ENCODE measurements at places on chromosomes 5 and 9.

DNA sequence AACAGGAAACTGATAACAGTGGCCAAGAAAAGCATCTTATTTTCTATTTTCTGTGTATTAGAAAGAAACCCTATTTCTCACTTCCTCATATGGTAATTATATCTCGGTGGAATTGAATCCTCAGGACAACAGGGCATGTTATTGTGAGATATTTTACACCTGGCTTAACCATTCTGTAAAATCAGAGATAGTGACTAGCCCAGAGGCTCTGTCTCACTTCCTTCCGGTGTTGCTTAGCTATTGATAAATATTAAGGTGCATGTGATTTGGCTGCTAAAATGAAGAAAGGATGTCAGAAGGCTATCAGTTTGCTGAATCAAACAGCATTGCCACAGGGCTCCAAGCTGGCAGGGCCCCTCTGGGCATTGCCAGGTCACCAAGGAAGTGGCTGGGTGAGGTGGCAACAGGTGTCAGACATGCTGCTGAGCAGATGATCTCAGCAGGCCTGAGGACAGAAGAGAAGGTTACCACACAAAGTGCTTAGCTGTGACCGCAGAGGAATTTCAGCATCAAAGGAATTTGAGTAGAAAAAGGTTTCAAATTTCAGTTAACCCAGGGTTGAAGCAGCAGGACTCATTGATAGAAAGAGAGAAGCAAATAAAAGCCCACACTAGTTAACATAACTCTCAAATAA is 330.7 kb downstream of the PDE4D start:
- DNase-seq: peak; percentile 76

DNA sequence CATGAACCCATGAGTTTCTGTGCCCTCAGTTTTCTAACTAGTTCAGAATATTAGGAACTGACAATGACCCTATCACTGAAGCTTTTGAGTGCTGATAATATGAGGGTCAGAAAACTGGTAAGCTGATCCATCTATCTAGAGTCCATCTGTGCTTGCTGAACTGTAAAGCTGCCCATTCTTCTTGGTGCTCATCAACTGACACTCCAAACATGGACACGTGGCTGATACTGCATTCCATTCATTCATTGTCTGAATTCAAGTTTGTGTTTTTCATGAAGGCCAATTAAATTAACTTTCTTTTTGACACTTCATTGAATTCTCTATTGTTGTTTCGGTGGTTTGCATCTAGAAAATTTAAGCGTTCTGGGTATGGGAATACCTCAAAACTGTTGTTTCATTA is 17.6 kb downstream of the NREP start:
- no peak for DNase-seq

DNA sequence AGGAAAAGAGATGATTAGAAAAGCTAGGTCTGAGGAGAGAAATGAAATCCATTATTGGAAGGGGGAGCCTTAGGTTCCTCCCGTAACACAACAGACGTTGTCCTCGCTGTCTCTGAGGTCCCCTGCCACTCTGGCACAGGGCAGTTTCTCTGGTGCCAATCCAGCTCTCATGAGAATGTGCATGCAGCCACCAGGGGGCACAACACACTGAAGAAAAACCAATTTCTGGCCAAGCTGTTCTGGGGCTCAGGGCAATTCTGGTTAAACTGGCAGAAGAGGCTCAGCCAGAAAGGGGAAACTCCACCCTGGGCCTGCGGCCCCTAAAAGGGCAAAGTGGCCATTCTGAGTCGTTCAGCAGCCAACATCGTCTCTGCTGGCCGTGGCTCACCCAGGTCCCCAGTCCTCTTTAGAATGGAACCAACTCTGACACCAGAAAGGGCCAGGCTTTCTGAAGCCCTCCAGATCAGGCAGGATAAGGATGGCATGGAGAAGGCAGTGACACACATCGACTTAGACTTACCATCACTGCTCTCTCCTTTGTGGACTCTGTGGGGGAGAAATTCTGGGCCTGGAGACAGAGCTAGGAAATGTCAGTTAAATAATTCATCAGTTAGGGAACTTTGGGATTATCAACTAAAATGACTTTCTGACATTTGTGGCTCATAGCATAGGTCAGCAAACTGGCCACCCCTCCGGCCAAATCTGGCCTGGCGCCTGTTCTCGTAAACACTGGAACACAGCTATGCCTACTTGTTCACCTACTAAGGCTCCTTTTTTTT is 58.5 kb upstream of the GOLPH3 start:
- peak; percentile 39 for DNase-seq

- DNase-seq: no peak
These were observed 457.3 kb downstream of the RAB3C start for GRCh38 chr5:59040024-59040803.

GRCh38 chr5:154865466-154866184 is 7.2 kb downstream of the CNOT8 start:
- no peak for DNase-seq

DNA sequence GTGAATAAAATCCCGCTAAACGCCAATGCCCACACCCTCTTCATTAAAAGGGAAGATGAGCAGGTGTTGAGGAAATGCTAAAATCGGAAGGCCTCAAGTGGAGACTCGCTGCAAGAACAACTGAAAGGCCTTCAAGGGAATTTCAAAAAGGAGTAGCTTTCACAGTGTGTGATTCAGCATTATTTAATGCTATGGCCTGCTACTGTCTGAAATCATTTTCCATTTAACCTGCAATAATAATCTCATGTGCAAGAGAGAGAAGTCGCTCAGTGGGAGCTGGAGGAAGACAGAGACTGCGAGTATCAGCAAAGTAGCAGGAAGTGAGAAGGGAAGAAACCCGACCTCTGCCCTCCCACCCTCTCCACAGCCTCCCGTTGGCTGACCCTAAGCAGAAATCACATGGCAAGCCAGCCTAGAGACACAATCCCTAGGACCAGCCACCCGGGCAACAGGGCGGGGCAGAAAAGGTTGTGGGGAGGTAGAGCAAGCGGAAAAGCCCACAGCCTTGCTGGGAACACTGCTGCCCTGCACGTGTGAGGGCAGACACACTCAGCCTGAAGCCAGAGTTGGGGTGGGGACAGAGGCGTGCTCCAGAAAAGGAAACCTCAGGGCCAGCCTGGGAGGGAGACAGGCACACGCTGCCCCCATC is 39.9 kb upstream of the CTSL start:
- no peak for DNase-seq

GRCh38 chr5:1975406-1975715 is 92.6 kb upstream of the IRX4 start:
- no peak for DNase-seq

- DNase-seq: no peak
These were observed 183.4 kb downstream of the DMRT2 start for GRCh38 chr9:1233568-1233967.

- DNase-seq: peak; percentile 92
These were observed 91.9 kb upstream of the RASEF start for GRCh38 chr9:83154821-83155220.

GRCh38 chr9:68643901-68644809 is 60.9 kb upstream of the PIP5K1B start:
- DNase-seq: no peak

GRCh38 chr9:68979538-68980314 is 34.2 kb downstream of the PRKACG start:
- no peak for DNase-seq
